ENCODE measurements at places on chromosomes 6 and 20. TPM values are rescaled to one million over a fixed set of nuclear protein-coding genes. Genes with fewer than 3 reads are reported as not detected.

Gene IMPG1
- total RNA-seq: not detected

Gene GSTA5
- not detected for total RNA-seq

Gene C20orf144
- total RNA-seq: 0.38 TPM

Gene SS18L1
- 16.1 TPM for total RNA-seq

Gene HLA-DRB5
- total RNA-seq: 6.0 TPM

Gene ANGPT4
- not detected for total RNA-seq

Gene GNRH2
- 0.90 TPM for total RNA-seq

Gene GPSM3
- 37.1 TPM for total RNA-seq

Gene GCNT2
- 0.92 TPM for total RNA-seq

Gene ENPP1
- total RNA-seq: 0.32 TPM

Gene EMILIN3
- total RNA-seq: not detected

Gene SOBP
- 1.1 TPM for total RNA-seq

Data from activated T-cell treated with anti-CD3 and anti-CD28 coated beads, Interleukin-2, amount 50 U/mL, for 4 hours (primary cell).